Stimulated activated CD8-positive, alpha-beta memory T cell treated with anti-CD3 and anti-CD28 coated beads, Interleukin-2, amount 100 ng/mL, for 1 hour (primary cell): ENCODE measurements at places on chromosomes 11 and 22.

- no peak for DNase-seq
These were observed 98.2 kb downstream of the MSANTD4 start for GRCh38 chr11:105923807-105924206.

GRCh38 chr11:65132988-65133700 lies 1.2 kb downstream of the SYVN1 start:
- no peak for DNase-seq

DNA sequence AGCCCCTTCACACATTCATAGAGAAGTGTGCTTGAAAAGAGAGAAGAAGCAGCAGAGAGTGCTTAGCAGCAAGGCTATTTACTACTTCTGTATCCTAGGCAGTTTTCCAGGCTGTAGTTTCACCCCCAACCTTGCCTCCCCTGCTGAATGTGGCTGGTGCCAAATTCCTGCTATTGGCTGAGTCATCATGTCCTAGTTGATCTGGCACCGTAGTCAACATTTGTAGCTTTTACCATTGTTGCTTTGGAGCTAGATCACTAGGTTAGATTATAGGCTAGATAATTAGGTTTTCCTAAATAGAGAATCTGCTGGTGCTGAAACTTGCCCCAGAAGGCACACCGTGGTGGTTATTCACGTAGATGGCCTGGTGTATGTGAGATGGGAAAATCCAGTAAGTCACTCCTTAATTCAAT lies 32.7 kb downstream of the ARHGAP42 start:
- DNase-seq, result no peak

GRCh38 chr11:57647960-57648800 lies 1.5 kb downstream of the YPEL4 start:
- no peak for DNase-seq

DNA sequence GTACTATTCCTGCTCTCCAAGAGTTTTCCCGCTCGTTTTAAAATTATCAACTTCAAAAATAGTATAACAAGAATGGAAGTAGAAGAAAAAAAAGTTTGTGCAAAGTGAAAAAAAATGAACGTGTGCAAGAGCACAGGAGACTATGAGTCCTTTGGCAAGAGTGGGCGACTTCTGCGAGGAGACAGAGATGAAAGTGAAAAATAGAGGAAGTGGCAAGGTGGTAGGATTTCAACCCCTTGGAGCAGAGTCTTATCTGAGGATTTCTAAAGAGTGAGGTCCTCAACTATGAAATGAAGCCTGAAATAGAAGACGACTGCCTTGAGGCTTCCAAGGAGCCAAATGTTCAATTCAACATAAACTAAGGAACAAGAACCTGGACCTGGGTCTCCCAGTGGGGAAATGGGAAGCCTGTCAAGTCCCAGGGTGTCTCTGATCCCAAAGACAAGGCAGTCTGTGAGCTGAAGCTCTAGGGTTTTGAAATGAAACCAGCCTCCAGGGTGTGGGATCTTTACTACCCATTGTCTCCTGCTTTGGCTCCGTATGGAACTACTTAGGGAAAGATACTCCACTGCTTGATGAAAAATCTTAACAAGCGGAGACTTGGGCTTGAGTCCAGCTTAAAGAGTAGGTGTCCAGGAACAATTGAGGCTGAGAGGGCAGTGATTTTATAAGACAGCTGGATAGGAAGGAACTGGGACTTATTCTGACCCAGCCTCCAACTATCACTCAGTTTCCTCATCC lies 4.8 kb downstream of the P4HA3 start:
- DNase-seq, result no peak

DNA sequence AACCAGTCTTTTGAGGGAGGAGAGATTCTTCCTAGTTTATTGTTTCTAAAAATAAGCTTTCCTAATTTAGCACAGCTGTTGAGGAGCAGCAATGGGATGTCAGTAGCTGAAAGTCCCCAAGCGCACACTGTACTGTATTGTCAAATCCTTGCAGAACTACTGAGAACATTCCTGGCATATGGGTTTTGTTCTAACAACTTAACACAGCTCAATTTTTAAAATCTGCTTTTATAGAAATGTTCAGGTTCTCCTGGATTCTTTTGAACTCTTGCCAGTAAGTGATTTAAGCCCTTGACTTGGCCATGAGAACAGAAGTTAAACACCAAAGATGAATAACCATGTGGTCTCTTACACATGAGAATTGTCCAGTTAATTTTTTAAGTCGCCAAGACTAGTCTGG lies 218.6 kb downstream of the FAT3 start:
- no peak for DNase-seq

- no peak for DNase-seq
These were observed 984.7 kb downstream of the BRD1 start for GRCh38 chr22:48842976-48843375.

DNA sequence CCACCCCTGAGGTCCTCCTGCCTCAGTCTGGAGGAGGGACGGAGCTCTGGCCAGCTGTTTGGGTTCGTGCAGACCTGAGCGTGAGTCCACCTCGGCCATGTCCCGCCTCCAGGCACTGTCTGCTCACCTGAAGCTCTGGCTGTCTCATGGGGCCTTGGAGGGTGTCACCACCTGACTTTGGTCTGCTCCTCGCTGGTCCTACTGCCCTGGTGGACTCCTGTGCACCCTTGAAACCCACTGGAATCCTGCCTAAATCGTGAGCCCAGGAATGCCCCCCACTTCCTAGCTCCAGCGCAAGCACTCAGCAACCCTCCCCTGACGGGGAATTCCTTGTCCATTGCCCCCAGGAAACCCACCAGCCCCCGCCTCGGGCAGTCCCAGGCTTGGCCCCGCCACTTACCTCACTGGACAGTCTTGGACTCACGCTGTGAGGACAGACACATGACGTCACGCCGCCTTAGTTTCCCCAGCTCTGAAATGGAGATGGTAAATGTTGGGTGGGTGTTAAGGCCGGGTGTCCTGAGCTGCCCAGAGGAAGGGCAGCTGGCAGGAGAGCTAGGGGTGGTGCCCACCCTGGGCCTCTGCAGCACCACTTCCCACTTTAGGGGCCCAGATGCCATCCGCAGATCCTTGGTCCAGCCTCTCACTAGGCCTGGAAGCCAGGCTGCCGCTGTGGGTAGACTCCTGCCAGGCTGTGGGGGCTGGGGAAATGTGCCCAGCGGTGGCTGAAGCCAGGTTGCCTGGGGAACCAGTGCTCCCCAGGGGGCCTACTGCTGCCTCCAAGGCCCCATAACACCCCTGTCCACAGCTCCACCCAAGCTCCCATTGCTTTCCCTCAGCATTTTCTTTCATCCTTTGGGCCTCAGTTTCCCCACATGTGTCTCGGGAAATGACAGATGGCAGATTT lies 18.2 kb upstream of the TBX1 start:
- no peak for DNase-seq

- DNase-seq, result no peak
These were observed 445.6 kb downstream of the SOX6 start for GRCh38 chr11:15910761-15911160.

GRCh38 chr11:1348796-1349326 lies 39.4 kb upstream of the TOLLIP start:
- no peak for DNase-seq

GRCh38 chr11:20783220-20783619 lies 113.8 kb downstream of the NELL1 start:
- no peak for DNase-seq

GRCh38 chr11:78187366-78188285 lies 800 bp downstream of the KCTD21 start:
- DNase-seq, result no peak

DNA sequence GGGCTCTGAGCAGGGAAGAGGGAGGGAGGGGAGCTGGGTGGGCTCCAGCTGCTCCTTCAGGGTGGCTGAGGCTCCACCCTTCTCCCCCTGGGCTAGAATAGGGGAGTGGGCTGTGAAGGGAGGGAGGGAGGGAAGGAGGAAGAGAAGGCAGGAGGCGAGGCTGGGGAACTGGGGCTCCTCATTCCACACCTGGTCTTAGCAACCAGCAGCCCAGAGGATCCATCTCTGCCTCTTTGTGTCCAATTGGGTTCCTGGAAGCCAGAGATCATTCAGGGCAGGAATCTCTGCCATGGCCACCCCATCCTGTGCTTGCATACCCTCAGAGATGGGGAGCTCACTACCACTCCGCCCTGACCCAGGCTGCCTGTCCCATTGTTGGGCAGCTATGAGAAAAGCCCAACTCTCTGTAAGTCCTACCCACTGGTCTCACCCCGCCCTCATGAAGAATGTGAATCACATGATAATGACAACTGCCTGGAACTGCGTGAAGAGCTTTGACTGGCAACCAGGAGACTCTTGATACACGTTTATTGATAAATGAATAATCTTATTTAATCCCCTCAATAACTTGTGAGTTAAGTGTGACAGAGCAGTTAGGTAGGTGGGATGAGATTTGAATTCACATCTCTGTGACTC lies 7.9 kb downstream of the NCF4 start:
- DNase-seq, result no peak

GRCh38 chr22:30783021-30783420 lies 88.3 kb downstream of the OSBP2 start:
- DNase-seq, result no peak

DNA sequence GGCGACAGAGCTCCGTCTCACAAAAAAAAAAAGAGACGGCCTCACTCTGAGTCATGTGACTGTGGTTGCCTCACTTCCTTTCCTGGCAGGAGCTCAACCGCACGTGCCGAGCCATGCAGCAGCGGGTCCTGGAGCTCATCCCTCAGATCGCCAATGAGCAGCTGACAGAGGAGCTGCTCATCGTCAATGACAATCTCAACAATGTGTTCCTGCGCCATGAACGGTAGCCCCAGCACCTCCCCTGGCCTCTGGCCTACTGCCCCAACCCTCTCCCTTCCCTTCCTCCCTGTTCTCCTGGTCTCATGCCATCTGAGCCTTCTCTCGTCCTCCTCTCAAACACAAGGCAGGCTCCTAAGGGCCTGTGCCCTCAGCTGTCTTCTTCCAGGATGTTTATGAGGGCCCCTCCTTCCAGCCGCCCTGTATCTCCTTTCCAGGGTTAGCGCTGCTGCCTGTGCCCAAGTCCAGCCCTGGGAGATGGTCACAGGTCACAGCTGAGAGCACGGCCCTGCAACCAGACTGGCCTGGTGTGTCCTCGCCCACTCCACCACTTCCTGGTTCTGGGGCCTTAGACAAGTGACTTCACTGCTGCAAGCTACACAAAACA lies 30.7 kb downstream of the TOM1 start:
- no peak for DNase-seq

- DNase-seq, result no peak
These were observed 3.2 kb upstream of the SYT13 start for GRCh38 chr11:45289369-45289768.

- no peak for DNase-seq
These were observed 16.2 kb upstream of the ST3GAL4 start for GRCh38 chr11:126339073-126339862.

DNA sequence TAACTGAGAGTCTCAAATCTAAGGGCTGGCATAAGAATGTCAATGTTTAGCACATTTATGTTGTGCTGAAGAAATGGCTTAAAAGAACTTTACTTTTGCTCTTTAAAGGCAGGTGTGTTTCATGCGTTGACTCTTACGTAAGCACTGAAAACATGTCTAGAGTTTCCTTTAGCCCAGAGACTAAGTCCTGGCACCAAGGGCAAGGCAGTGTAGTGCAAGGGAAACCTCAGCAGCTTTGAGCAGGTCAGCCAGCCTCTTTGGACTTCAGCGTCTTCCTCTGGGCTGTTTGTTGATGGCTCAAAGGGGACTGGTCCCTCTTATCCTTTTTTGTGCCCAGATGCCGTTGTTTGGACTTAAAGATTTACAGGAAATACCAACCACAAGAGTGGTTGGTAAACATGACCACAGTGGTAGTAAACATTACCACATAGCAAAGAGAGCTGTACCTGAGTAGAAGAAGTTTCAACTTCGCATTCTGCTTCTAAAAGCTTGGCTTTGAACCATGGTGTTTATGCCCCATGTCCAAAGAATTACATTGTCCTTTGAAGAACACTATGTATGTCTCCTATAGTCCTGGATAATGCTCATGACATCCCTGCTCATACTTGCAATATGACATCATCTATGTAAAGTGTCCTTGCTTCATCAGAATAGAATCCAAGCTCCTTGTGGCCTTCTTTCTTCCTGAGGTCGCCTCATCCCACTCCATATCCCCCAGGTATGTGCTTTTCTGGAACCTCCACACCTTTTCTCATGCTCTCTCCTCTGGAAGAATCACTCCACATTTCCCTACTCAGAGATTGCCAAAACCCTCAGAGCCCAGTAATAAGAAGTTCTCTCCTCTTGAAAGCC lies 23.5 kb downstream of the TENM4 start:
- DNase-seq, result no peak

DNA sequence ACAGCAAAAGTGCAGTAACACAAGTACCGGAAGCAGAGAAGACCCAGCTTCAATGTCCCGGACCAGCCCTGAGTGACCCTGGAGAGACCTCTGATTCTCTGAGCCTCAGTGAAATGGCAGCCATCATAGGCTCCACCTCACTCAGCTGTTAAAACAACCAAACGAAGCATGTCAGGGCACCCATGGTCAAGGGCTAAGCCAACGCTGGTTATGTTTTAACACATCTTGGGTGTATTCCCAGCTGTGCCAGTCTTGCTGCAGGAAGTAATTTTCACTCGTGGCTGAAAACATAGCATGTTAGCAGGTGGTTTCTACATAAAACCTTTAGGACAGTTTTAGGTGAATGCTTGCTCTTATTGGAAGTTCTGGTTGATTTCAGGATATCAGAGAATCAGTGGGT lies 30.9 kb downstream of the LMO2 start:
- no peak for DNase-seq

- DNase-seq, result no peak
These were observed 35.0 kb upstream of the SORL1 start for GRCh38 chr11:121417055-121417551.

GRCh38 chr11:64935359-64936081 lies at the start of gene GPHA2:
GPHA2 (minus strand) TSS chr11:64935893; CDS start chr11:64935460, 433 bp downstream.
- no peak for DNase-seq

GRCh38 chr11:1479006-1479677 lies 7.4 kb downstream of the MOB2 start:
- DNase-seq, result no peak

GRCh38 chr11:48029681-48030290 lies 49.4 kb downstream of the PTPRJ start:
- no peak for DNase-seq

GRCh38 chr22:23523713-23524112 lies 56.4 kb downstream of the IGLL1 start:
- DNase-seq, result no peak

GRCh38 chr11:83070731-83071566 lies 748 bp downstream of the RAB30 start:
- no peak for DNase-seq

DNA sequence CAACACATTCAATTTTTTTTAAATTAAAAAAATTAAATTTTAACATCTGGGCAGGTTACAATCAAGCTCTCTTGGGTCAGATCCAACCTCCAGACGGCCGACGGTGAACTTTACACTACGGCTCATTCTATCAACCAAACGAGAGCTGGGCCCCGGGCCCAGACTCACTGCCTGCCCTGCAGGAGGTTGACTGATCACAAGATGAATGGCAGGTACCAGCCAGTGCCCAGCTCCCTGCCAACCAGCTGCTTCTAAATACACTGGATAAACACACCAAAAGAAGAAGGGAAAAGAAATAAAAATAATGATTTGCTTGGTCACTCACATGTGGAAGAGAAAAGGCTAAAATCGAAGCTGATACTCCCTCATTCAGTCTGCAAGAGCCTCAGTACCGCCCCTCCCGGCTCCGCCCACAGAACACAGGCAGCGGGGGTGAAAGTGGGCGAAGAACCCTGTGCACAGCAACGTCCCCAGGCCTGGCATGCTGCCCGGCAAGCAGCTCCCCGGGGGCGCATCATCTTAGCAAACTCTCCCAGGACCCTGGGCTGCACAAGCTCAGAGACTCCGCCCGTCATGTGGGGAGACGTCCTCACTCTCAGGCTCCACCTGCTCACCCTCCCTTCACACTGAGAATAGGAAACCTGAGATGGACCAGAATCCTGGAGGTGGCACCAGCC lies 303.4 kb downstream of the SHANK2 start:
- no peak for DNase-seq
